Central memory CD4-positive, alpha-beta T cell (primary cell): ENCODE measurements at places on chromosomes 16 and 17.

GRCh38 chr16:28882551-28883160 is 4.4 kb downstream of the ATP2A1 start:
- DNase-seq = no peak

- DNase-seq = no peak
Observed at GRCh38 chr17:43529947-43530287, 16.2 kb downstream of the ETV4 start.

- DNase-seq = no peak
Observed at GRCh38 chr16:4053301-4053845, 62.9 kb downstream of the ADCY9 start.

- DNase-seq = no peak
Observed at GRCh38 chr16:15493466-15494180, 59.2 kb downstream of the BMERB1 start.

DNA sequence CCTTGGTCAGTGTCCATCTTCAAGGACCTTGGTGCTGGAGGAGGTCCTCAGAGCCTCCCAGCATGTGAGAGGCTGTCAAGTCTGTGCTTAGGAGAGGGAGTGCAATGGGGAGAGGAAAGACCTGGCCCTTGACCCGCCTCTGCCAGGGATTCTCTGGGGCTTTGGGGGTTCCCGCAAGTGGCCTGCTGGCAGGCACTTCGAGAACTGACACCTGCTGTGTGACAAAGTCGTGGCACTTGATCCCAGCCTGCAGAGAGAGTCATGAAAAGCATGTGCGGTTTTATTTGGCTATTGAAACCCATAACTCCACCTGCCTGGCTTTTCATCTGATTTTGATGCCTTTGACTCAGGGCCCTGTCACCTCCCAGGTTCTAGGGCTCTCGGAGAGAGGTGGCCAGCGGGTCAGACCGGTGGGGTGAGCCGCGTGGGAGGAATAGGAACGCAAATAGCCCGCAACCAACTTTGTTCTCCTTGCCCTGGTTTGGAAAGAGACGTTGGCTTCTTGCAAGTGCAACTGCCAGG is 42.8 kb upstream of the GSE1 start:
- DNase-seq = no peak

DNA sequence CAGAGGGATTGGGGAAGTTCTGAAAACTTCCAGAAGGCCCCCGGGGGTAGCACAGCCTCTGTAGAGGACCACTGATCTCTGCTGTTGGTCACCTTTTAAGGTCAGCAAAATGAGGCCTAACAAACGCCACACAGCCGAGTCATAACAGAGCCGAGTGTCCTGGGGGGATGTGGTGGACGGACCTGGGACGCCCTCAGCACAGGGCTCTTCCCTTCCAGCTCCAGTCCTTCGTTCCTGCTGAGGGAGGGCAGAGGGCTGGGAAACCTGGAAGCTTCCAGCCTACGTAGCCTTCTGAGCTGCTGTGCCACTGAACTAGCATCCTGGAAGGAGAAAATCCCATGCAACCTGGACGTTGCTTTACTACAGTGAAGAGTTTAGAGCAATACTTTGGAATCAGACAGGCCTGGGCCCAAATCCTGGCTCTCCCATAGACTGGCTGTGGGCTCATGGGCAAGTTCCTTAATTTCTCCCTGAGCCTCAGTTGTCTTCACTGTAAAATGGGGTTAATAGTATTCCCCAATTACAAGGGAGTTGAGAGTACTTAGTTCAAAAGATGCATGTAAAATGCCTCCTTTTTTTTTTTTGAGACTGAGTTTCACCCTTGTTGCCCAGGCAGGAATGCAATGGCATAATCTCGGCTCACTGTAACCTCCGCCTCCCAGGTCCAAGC is 34.4 kb upstream of the ZCCHC14 start:
- no peak for DNase-seq

- DNase-seq = no peak
Observed at GRCh38 chr16:10405386-10405939, 19.6 kb downstream of the ATF7IP2 start.

DNA sequence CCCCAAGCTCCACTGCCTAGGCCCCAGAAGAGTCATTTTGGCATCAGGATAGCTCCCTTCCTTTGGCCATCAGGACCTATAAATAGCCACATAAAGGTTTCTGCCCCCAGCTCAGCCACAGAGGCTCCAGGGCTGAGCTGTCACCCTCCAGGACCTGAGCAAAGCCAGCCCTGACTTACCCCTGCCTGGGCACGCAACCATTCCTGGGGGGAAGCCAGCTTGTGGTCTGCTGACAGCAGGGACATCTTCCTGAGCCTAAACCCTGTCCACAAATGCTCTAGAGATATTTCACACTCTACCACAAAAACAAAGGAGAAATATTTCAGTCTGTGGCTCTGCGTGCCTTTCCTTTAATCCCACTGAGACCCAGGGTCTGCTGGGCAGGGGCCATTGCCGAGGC is 123.7 kb upstream of the CCL2 start:
- no peak for DNase-seq

DNA sequence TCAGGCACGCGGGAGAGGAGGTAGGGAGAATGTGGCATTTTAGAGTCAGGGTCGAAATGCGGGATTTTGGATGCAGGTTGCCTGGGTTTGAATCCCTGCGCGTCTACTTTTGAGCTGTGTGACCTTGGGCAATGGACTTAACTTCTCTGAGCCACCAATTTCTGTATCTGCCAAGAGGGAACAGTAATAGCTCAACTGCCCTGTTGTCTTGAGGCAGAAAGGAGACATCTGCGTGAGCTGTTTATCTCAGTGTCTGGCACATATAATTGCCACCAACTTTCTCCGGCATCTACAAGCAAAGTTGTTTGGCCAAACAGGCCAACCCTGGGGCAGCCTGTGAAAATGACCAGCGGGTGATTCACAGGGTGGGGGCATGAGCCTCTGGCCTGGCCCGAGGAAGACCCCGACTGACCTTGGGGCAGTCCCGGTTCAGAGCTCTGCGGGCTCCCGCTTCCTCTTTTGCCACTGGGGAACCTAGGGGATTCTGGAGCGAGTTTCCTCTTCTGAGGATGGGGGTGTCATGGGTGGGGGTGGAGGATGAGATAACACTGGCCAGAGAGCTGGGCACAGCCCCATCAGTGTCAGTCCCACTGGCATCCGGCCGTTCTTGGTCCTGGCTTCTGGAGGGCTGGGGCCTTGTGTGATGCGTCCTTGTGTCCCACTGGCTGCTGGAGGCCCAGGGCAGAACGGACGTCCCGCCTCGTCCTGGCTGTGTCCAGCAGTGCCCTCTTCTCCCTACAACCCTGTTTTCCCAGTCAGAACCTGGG is 1.3 kb downstream of the SNN start:
- no peak for DNase-seq

DNA sequence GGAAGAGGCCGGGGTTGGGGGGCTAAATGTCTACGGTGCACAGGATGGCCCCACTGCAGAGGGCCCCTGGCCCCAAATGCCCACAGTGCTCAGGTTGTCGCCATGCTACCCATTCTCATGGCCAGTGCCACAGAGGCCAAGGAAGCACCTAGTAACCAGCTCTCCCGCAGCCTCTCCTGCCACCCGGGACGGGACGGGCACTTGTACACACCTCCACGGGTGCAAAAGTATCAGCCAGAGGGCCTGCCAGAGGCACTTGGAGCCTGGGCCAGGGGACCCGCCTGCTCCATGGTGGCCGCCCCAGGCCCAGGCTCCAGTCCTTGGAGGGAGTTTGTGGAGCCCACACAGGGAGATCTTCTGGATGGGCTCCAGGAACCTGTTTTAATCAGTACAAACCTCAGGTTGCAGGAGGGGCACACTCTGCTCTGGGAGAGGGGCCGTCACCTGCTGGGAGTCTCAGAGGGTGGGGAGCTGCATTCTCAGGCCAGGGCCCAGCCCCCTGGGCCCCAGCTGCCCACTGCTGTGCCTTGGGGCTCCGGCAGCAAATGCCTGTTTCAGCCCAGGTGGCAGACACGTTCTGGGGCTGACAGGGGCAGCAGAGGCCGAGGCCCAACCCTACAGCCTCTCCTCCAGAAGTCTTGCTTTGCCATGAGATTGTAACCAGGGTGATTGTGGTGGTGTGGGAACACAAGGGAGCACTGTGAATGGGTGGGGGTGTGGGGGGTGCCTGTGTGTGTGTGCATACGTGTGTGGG is 7.9 kb downstream of the TPSD1 start:
- no peak for DNase-seq

DNA sequence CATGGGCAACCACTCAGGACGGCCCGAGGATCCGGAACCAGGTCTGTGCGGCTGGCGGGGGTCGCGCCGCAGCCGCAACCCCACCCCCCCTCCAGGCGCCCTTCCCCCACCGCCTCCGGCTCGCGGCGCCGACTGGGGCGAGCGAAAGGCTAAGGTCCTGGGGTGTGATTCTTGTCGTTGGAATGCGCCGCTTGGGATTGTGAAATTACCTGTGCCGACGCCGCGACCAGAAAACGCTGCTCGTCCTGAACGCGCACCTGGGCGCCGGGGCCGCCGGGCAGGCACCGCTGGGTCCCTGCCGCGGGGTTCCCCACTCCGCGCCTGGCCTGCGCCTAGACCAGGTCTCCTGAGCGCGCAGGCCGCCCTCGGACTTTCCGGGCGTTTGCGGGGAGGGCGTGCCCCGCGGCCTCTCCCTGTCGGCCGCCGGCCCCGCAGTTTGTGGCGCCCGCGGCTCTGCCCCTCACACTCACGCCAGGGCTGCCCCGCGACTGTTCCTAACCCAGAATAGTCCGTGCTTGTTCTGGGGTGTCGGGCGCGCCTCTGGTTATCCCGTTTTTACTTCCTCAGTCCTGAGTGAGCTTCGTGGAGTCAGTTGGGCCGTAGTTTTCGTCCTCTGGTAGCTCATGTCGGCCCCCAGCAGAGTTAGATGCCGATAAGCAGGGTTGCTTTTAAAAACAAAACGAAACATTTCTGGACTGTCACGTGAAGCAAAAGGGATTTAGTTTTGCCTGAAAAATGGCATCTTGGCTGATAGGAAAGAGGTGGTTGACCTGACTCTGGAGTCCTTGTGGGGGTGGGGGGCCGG is 147.2 kb downstream of the SPECC1 start:
- no peak for DNase-seq

DNA sequence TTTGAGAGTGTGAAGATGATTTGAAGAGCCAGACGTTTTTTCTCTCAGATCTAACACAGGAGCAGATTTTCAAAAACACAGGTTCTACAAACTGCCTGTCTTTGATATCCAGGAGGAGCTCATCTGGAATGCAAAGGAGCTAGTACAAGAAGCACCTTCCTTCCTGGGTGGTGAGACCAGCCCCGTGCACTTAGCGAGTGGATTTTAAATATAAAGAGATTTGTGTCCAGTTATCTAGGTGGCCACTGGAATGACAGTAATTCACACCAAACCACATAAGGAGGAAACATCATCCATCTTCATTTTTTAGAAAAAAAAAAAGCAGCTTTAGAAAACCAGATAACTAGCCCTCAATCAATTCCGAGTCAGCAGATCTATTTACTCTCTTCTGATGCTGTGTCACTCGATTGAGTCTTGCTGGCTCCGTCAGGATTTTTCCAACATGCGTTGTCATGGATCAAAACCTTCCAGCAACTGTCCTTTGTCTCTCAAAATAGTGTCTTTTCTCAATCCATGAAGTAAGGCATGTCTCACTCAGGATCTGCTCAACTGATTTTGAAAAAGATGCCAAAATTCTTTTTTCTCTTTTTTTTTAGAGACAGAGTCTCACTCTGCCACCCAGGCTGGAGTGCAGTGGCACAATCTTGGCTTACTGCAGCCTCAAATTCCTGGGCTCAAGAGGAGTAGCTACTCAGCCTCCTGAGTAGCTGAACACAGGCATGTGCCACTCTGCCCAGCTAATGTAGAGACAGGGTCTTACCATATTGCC is 451.2 kb upstream of the PSMD7 start:
- DNase-seq = no peak

- no peak for DNase-seq
Observed at GRCh38 chr17:5651348-5651747, 67.0 kb upstream of the NLRP1 start.

DNA sequence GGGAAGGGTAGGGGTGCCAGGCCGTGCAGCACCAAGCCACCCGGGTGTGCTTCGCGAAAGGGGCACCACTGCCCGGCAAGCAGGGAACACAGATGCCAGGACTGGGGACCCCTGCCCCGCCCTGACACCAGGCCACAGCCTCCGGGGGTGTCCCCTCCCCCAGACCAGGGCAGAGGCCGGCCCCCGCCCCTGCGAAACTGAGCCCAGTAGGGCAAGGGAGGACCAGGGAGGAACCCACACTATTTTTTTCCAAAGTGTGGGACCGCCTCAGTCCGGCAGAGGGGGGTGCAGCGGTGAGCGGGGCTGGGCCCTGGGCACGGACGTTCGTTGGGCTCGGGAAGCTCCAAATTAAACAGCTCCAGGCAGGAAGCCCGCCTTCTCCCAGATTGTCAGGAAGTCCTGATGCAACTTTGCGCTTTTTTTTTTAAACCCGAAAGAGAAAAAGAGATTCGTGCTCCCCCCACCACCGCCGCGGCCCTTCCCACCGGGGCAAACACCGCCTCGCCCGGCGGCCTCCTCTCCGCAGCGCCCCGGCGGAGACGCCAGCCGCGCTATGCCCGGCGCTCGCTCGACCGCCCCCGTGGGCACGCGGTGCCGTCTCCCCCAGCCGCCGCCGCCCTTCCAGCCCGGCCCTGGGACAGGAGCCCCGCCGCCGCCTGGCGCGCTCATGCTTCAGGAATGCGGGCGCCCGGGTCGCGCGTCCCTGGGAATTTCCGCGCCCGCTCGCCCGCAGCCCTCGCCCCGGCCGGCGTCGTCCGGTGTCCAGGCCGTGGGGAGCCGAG is 755 bp downstream of the PIEZO1 start:
- no peak for DNase-seq

DNA sequence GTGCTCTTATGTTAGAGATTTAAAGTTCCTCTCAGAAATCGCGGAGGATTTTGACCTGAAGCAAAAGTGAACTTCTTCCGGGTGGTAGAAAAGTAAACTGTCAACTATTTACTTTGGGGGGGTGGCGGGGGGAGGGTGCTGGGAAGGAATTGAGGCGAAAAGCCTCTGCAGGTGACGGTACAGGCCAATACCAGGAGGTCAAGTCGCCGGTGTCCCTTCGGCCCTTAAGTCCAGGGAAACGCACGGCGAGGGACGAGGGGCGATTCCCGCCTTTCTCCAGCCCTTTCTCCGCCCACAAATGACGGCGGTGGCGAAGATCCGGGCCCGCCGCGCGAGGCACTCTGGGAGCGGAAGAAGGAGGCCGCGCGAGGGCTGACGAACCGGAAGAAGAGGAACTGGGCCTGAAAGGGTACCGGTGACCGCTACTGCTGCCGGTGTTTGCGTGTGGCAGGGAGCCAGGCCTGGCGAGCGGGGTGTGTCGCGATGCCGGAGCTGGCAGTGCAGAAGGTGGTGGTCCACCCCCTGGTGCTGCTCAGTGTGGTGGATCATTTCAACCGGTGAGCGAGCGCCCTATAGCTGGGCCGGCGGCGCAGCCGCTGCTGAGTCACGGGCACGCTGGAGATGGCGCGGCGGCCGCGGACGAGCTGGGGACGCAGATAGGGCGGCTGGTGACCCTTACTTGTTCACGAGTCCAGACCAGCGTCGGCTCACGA is at the start of gene PSMD7:
PSMD7 (plus strand) TSS at position 383 of the 713 bp plus-strand sequence; CDS start at position 484, 101 bp downstream.
- peak; percentile 89 for DNase-seq

DNA sequence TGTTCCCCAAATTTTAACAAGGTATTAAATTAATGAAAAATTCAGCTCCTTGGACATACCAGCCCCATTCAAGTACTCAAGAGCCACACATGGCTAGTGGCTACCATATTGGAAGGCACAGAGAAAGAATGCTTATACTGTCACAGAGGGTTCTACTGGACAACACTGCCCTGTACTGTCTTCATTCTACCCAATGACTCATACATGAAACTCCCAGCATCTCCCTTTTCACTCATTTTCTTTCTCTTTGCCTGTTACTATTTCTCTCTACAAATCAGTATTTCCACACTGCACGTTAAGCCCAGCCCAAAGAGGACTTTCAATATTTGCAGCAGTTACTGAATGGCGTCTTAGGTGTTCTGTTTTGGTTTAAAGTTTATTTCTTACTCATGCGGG is 72.1 kb upstream of the RCVRN start:
- DNase-seq = no peak
